ENCODE measurements at places on chromosomes 1 and 21.

- DNase-seq = no peak
Measured at GRCh38 chr1:232684371-232685105, 54.6 kb upstream of the SIPA1L2 start.

GRCh38 chr1:54546651-54547401 is 1.2 kb upstream of the ACOT11 start:
- DNase-seq = no peak

- no peak for DNase-seq
Measured at GRCh38 chr1:168980180-168980579, 126.3 kb upstream of the ATP1B1 start.

- peak; percentile 51 for DNase-seq
Measured at GRCh38 chr1:145871994-145872924, 13.4 kb upstream of the PIAS3 start.

DNA sequence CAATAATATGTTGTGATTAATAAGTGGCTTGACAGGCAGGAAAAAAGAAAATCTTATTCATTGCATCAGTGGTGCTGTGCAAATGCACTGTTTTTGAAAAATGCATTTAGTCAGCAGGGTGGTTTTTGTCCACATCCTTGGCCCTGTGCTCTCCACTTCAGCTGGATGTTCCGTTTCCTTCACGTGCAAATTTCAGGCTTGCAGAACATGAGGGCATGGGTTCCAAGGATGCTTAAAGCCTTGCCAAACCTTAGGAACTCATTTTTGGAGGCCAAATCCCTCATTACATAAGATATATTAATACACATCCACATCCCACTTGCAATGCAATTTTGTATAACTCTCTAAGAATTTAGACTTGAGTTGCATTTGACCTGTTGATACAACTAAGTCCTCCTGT is 410.1 kb downstream of the PRDM2 start:
- no peak for DNase-seq
